ENCODE measurements at places on chromosomes 5 and 9.
A peak's percentile ranks its signal among the peaks of the same experiment; 100 is the strongest.

GRCh38 chr5:159359408-159359807 lies 29.1 kb upstream of the IL12B start:
- DNase-seq: no peak

- DNase-seq: no peak
Measured at GRCh38 chr9:104984121-104984520, 56.2 kb upstream of the ABCA1 start.

DNA sequence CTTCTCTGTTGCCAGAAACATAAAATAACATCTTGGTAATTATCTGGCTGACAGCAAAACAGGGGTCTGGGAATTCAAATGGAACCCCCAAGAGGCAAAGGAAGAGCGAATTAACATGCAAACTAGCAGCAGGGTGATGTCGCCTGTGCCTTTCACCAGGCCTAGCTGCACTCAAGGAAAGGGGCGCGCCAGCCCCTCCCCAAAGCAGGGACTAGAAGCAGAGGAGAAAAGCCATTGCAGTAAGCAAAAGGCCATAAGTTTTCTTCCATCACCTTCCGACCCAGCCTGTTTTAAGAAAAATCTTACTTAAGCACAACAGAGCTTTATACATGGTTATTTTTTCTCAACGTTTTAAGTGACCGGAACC lies 539 bp downstream of the POC5 start:
- no peak for DNase-seq

GRCh38 chr9:25773805-25774204 lies 95.6 kb upstream of the TUSC1 start:
- DNase-seq: no peak

DNA sequence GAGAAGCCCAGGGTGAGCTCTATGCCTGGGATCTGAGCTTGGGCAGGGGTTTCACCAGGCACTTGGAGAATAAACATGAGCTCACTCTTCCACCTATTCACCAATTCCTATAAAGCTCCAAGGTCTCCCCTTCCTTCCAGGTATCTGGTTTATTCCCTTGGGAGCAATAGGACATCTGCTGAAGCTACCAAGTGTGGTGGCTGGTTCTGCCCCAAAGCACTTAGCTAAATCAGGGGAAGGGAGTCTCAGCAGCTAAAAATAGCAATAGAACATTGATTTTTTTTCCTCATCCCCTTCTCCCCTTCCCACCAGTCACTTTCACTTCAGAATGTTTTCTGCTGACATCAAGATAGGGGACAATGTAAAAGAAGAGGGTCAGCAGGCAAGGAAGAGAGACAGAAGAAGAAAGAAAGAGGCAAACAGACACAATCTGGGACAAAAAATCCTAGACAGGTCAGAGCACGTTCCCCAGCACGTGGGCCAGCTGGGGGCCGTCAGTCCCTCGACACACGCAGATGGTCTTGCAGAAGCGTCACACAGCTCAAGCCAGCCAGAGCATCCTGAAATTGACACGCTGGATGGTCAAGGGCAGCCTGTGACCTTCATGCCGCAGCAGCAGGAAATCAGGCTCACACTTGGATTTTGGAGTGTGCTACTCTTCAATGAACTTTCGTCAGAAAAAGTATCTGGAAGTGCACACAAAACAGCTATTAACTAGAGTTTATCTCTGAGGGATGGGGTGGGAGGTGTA lies 176.0 kb downstream of the ZNF608 start:
- DNase-seq: no peak

DNA sequence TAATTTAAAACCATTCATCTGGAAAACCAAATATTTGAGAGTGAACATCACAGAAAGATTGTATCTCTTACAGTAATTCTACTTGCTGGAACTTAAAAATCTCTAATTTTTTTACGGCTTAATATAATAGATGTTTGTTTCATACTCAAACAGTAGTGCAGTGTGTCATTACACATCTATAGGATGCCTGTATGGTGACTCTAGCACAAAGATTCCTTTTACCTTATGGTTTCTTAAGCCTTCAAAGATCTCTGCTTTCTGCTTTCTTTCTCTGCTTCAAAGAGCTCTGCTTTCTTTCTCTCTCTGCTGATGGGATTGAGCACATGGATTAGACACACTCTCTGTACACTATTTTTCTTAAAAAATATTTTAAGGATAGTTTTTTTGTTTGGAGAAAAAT lies 374.0 kb upstream of the CDH9 start:
- no peak for DNase-seq

DNA sequence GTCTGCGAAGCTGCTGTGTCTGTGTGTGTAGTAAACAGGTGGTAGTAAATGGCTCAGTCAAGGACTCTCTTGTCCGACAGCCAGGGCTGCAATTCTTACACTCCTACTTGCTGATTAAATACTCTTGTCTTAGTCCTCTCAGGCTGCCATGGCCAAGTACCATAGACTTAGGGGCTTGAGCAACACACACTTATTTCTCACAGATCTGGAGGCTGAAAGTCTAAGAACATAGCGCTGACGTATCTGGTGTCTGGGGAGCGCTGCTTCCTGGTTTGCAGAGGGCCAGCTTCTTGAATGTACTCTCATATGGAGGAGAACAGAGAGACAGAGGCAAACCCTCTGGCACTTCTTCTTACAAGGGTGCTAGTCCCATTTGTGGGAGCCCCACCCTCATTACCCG lies 411.0 kb downstream of the MED10 start:
- DNase-seq: no peak

- DNase-seq: no peak
Measured at GRCh38 chr9:14351221-14351836, 37.4 kb upstream of the NFIB start.

DNA sequence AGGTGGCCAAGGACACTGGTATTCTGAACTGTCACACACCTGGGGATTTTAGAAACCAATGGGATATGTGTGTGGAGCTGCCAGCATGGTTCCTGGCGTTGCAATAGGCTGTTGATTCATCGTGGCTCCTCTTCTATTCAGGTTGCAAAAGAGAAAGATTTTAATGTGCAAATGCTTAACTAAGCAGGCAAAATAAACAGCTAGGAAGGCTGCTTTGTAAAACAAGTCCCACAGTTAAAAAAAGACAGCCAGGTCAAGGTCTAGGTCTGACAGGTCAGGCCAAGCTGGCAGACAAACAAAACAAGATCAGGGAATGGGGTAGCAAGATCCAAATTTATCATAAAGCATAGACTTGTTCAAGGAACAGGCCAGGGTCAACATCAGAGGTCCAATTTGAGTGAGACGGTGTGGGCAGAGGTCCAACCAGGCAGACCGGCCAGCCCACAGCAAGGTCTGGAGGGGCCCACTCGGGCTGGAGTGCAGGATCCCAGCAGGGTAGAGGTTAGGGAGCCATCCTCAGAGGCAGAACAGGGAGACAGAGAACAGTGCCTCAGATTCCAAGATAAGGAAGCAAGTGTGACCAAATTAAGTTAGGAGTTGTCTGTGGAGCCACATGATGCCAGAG lies 45.6 kb downstream of the SUB1 start:
- DNase-seq: no peak

DNA sequence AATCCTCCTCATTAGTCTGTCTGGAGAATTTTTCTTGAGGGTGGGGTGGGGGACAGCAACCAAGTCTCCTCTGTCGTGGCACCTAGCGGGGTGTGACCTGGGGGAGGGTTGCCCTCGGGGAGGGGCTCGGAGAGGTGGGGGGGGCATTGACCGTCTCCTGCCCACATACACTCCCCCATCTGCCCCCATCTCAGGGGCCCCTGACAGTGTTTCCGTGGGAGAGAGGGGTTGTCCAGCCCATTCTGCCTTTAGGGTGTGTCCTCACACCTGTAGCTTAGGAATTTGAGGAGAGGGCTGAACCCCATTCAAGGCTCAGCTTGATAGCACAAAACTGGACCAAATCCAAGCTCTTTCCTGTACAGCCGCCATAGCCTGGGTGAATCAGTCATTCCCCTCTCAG lies 5.9 kb upstream of the CXXC5 start:
- DNase-seq: no peak

DNA sequence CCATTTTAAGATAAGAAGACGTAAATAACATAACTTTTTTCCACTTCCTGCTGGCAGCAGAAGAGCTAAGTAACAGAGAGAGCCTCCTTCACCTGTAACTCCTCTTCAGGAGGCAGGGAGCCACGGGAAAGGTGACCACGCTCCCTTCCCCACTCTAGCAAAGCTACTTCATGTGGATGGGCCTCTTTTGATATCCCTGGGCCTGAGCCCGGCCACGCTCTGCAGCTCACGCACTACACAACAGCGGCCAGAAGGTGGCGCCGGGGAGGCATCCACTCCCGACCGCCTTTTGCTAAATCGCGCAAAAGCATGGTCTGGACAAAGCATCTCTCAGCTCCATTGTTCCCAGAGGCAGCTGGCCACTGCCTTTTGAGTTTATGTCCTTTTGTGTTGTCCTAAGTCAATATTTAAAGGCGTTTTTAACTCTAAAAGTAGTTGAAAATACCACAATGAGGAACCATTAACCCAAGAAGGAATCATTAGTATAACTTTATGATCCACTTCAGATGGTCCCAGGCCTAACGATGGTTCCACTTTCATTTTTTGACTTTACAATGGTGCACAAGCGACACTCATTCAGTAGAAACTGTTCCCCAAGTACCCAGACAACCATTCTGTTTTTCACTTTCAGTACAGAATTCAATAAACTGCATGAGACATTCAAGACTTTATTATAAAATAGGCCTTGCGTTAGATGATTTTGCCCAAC lies 23.6 kb downstream of the CMBL start:
- DNase-seq: no peak

DNA sequence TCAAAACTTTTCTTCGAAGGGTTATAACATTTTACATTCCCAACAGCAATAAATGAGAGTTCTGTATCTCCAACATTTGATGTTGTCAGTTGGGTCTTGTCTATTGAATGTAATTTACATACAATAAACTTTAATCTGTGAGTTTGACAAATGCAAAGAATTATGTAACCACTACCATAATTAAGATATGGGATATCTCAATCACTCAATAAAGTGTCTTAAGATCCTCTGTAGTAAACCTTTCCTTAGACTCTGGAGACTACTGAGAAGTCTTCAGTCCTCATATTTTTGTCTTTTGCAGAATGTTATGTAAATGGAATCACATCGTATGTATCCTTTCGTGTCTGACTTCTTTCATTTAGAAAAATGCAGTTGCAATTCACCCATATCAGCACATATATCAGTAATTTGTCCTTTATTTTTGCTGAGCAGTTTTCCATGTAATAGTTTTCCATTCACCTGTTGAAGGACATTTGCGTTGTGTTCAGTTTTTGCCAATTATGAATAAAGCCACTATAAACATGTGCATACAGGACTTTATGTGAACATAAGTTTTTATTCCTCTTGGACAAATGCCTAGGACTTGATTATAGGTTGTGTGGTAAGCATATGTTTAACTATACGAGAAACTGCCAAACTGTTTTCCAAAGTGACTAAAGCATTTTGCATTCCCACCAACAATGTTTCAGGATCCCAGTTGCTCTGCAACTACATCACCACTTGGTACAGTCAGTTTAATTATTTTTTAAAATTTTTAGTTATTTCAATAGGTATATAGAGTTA lies 784.6 kb upstream of the ZNF608 start:
- DNase-seq: no peak

- no peak for DNase-seq
Measured at GRCh38 chr5:173323106-173323798, 5.0 kb downstream of the STC2 start.

DNA sequence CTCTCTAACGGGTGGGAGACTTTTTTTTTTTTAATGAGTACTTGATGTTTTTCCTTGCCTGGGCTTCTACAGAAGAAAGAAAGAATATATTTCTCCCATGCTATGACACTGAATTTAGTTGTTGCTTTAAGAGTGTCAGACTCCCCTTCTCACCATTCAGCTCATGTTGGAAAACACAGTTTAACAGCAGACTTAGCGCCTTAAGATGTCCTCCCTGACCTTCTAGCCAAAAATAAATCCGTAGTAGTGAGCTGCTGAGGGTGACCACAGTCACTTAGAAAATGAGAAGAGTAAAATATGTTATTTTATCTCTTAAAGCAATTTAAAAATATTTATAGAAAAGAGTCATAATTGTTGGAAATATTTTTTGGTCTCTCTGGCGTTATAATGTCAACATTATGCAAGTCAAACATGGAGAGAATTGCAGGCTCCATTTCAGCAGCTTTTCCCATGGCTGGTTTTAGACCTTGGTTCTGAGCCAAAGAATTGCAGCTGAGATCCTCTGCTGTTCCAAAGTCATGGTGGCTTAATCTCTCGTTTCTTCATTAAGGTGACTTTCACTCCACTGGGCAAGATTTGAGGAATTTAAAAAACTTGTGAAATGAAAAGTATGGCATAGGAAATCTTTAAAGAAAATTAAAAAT lies 143.5 kb downstream of the GHR start:
- no peak for DNase-seq

DNA sequence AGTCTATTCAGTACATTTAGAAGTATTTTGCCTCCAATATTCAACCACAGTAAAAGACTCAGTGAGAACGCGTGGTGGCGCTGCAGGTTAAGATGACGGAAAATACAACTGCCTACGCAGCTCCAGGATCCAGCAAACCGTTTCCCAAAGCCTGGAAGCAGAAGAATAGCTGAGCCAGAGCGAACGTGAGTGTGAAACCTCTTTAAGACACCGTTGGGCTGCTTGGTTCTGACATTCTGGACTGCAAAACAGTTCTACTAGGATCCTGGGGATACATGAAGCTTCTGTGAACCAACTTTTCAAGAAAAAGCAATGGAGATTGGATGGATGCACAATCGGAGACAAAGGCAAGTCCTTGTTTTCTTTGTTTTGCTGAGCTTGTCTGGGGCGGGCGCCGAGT lies at the start of gene PCDHB16:
PCDHB16 (plus strand) TSS at position 140 of the 400 bp plus-strand sequence; CDS start at position 313, 173 bp downstream.
- peak; percentile 68 for DNase-seq

DNA sequence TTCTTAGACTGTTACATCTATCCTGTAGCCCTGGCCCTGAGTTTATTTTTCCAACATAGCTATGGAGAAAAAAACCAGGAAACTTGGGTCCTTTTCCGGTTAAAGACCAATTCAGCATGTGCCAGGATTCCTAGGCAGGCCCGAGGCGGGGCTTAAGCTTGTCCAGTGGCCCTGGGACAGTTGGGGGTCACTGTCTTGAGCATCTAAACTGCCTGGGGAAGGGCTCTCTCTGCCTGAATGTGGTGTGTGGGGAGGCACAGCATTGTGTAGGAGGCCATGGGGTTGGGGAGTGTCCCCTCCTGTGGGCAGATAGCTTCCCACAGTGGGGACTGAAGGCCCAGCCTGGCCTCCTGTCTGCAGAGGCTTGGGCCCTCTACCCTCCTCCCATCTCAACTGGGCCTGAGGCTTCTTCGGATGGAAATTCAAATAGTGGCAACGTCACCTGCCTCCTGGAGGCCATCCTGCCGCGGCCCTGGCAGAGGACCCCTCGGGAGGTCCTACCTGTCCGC lies 88.8 kb downstream of the PHF2 start:
- no peak for DNase-seq

- DNase-seq: peak; percentile 34
Measured at GRCh38 chr9:82606492-82607382, 456.2 kb downstream of the RASEF start.

- no peak for DNase-seq
Measured at GRCh38 chr9:503881-504852, 289.5 kb downstream of the DOCK8 start.

- no peak for DNase-seq
Measured at GRCh38 chr5:26009742-26010141, 1028.6 kb downstream of the CDH9 start.
